ENCODE measurements at places on chromosomes 4 and X.

GRCh38 chrX:40420899-40421729 lies 159.7 kb upstream of the ATP6AP2 start:
- no peak for DNase-seq

GRCh38 chrX:84224741-84225140 lies 36.7 kb upstream of the RPS6KA6 start:
- DNase-seq: no peak

- no peak for DNase-seq
Observed at GRCh38 chrX:2682565-2683177, 8.4 kb upstream of the CD99 start.

DNA sequence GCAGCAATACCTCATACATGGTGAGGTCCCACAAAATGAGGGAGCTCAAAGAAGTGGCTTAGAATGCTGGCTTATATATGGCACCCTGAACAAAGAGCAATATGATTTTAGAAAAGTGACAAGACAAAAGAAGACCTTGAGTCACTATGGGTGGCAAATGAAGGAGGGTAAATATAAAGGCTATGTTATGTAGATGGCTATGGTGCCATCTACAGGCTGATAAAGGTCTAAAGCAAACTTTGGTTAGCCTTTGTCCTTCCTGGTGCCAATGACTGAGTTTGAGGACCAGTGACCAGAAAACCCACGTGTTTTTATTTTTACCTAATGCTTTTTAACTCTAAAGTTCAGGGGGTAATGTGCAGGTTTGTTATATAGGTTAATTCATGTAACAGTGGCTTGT lies 151.8 kb downstream of the CCNG2 start:
- peak; percentile 37 for DNase-seq

- DNase-seq: no peak
Observed at GRCh38 chr4:172818901-172819300, 349.7 kb upstream of the GALNT7 start.

- DNase-seq: no peak
Observed at GRCh38 chrX:40262157-40263013, 164.6 kb upstream of the BCOR start.

DNA sequence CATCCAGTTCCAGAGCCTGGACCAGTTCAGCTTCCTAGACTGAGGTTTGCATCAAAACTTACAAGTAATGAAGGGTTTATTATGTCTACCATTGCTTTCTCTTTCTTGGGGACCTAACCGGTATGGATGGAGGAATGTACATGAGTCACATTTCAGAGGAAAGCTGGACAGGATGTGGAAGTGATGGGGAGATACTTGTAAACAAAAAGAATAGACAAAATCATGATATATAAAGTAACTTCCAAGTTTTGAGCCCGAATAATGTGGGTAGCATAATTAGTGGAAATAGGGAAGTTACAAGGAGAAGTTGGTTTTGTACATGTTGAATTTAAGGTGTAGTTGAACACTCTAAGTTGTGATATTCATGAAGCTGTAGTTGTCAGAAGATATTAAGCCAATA lies 15.0 kb downstream of the FNIP2 start:
- no peak for DNase-seq

DNA sequence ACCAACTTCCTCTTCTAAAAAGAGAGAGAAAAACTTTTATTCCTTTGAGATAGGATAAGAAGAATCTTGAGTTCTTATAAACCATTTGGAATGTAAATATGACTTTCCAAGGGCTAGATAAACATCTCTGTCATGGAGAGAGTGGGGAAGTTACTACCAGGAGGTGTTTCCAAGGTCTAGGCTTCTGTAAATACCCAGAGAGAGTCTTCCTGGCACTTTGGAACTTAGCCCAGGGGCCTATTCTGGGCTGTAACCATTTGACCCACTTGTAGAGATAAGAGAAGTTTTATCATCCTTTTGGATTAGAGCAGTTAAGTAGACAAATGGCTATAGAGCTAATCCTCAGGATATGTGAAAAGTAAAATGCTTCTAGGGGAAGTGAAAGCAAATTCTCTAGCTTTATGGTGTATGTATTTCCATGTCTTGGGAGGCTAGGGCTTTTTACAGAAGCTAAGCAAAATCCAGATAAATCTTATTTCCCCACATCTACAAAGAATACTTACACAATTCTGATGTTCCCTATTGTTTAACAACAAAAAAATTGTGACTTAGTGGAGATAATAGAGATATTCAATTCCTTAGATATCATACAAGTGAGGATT lies 51.1 kb downstream of the MCUB start:
- DNase-seq: no peak

- no peak for DNase-seq
Observed at GRCh38 chrX:19721726-19722370, 165.6 kb downstream of the SH3KBP1 start.

GRCh38 chrX:47587906-47588735 lies 5.9 kb downstream of the TIMP1 start:
- no peak for DNase-seq

DNA sequence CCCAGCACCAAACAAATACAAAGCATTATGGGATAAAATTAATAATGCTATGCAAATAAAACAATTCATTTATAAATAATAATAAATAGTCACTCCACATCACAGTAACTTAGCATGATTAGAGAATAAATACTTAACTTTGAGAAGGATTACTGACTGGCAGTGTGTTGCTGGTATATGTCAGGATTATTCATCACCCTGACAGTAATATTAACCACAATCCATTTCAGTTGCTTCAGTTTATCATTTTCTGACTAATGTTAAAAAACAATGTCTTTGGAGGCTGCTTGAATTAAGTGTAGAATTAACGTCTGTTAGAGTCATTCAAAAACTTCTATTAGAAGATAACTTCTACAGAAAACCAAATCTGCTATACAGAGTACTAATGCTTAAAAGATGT lies 124.1 kb upstream of the MAB21L2 start:
- no peak for DNase-seq

DNA sequence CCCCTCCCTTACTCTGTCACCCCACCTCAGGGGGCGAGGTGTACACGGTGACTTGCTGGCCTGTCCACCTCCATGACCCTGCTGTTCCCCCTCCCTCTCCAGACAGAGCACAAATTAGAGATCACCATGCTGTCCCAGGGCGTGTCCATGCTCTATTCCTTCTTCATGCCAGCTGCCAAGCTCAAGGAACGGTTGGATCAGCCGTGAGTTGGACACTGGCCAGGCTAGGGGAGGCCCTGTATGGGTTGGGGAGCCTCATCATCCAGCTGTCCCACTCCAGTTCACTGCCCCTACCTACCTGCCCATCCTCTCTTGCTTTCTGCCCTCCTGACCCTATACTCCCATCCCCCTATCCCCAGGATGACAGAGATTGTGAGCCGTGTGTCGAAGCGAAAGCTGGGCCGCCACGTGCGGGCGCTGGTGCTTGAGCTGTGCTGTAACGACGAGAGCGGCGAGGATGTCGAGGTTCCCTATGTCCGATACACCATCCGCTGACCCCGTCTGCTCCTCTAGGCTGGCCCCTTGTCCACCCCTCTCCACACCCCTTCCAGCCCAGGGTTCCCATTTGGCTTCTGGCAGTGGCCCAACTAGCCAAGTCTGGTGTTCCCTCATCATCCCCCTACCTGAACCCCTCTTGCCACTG lies 3.9 kb upstream of the CDK16 start:
- no peak for DNase-seq

DNA sequence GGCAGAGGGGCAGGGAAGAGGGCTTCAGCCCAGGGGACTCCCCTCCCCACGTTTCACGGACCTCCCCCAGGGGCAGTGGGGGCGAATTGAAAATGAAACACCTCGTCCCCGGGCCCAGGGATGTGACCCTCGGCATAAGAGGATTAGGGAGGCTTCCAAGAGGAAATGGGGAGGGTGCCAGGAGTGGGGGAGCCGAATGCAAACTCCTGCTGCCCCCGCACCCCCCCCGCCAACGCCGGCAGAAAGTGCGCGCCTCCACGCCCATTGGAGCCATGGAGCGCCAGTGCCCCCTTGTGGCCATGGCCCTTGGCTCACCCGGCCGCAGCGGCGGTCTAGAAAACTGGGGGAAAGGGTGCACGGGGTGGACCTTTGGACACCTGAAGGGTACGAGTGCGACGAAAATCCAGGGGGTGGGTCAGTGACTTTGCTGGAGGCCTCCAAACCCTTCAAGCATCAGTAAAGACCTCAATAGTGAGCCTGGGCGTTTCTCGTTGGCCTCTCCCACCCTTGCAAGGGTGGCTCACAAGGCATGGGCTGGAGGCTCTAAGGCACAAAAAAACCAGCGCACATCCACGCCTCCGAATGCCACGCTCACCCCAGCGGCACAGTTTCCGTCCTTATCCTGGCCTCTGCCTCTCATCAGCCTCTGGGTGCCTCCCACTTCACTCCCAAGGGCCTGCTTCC lies 120.8 kb upstream of the PJA1 start:
- peak; percentile 3 for DNase-seq

- peak; percentile 80 for DNase-seq
Observed at GRCh38 chr4:83112231-83112630, 2.3 kb downstream of the PLAC8 start.

DNA sequence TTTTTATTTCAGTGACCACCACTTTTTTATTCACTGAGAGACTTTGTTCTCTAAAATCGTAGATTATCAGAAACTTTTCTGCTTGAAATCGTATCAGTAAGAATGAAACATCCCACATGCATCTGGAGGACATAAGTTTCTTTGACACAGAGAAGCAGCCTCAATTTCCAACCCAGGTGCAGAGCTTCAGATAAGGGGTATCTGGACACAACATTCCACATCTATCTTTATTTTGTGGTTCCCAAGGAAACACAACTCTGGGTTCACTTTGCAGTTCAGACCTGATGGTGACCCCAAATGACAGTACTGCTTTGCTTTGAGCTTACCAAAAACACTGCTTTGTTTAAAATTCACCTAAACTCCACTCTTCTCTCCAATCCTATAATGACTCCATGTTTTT lies 1.3 kb upstream of the CLCN5 start:
- no peak for DNase-seq

GRCh38 chrX:144335402-144335801 lies 451.5 kb downstream of the UBE2NL start:
- no peak for DNase-seq

DNA sequence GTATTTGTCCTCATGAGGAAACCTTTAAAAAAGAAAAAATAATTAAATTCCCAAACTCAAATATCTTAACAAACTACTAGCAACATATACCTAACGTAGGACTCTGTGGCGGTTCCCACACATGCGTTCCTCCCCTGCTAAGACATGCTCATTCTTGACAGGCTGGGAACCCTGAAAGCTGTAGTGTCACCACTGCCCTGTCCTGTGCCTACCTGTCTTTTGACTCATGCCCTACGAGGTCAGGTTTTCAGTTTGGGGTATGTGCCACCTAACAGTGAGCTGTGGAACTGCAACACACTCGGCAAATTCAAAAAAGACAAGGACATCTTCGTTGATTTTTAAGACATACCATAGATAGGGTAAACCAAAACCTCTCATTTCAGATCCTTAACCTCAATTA lies 17.8 kb downstream of the IDS start:
- no peak for DNase-seq

DNA sequence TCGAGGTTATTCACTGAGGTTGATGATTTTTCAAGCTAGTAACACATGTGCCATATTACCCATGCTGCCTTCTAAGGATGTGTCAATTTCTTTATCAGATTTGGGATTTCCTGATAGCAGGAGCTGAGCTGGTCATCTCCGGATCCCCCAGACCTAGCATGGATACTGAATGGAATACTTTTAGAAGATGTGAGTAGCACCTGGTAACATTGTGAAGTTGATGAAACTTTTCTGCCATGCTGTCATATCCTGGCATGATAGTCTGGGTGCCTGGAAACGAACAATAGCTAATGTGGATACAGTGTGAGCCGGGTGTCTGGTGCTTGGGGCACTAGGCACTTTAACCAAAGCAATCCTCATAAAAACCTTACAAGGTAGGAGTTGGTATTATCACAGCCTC lies 11.0 kb upstream of the CYTL1 start:
- no peak for DNase-seq

- no peak for DNase-seq
Observed at GRCh38 chr4:28092610-28093009, 1232.0 kb downstream of the STIM2 start.
